Activated CD8-positive, alpha-beta memory T cell treated with anti-CD3 and anti-CD28 coated beads for 1 hour (primary cell): ENCODE measurements at places on chromosomes 6 and 20.

- no peak for DNase-seq
Measured at GRCh38 chr20:2221921-2222320, 73.9 kb upstream of the TGM3 start.

DNA sequence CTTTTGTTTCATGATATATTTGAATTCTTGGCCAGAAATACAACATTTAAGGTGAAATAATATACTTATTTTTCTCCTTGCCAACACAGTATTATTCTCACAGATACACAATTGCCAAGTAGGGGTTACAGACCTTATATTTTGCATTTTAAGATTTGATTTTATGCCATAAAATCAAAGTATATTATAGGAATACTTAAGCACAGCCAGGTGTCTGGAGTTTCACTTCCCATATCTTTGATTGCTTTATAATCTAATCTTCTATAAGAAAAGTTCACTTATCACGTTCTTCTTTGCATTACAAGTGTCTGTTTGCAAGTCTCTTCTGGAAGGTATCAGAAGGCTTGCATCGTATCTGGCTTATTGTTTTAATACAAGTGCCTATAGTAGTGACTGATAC, 327.7 kb upstream of the MANEA start:
- no peak for DNase-seq

GRCh38 chr20:52049001-52049731, 142.4 kb downstream of the ZFP64 start:
- no peak for DNase-seq

- DNase-seq, result no peak
Measured at GRCh38 chr6:169079650-169080049, 174.0 kb downstream of the THBS2 start.

- DNase-seq, result no peak
Measured at GRCh38 chr6:138346302-138347195, 31.2 kb upstream of the SMIM28 start.
